Forelimb muscle (tissue), 1 donor: ENCODE measurements at places on chromosomes 2 and 18. TPM values are rescaled to one million over a fixed set of nuclear protein-coding genes. Genes with fewer than 3 reads are reported as not detected.

GRCh38 chr18:79693561-79694205 is 14.1 kb downstream of the CTDP1 start:
- DNase-seq: no peak

DNA sequence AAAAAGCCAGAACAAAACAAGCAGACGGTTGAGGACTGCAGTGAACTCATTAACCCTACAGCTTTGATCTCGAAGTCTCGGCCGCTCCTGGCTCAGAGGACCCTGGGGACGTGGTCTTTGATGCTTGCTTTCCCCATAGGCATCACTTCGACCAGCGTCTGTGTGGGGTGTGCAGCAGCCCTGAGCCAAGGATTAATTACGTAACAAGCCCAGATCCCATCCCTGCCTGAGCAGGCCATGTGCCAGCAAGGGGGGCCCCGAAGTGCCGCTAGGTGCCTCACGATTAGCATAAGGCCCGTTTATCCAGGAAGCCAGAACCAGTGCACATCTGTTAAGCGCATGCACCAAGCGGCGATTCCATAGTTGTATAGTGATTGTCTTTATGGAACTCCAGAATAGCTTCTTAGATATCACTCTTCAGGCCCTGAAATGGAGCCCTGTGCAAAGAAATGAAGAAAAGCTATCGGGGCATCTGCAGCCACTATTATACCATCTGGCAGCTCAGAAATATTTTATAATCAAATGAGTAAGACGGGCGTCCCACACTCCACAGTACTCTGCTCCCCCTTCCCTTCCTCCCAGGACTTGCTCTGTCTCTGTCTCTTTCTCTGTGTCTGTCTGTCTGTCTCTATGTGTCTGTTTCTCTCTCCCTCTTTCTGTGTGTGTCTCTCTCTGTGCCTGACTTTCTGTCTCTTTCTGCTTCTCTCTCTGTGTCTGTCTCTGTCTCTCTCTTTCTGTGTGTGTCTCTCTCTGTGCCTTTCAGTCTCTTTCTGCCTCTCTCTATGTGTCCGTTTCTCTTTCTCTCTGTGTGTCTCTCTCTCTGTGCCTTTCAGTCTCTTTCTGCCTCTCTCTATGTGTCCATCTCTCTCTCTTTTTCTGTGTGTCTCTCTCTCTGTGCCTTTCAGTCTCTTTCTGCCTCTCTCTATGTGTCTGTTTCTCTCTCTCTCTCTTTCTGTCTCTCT is 41.7 kb downstream of the HPCAL1 start:
- no peak for DNase-seq

GRCh38 chr18:51321696-51322095 is 124.2 kb upstream of the MEX3C start:
- DNase-seq: no peak

- no peak for DNase-seq
Measured at GRCh38 chr2:236552212-236552542, 17.4 kb upstream of the ACKR3 start.

DNA sequence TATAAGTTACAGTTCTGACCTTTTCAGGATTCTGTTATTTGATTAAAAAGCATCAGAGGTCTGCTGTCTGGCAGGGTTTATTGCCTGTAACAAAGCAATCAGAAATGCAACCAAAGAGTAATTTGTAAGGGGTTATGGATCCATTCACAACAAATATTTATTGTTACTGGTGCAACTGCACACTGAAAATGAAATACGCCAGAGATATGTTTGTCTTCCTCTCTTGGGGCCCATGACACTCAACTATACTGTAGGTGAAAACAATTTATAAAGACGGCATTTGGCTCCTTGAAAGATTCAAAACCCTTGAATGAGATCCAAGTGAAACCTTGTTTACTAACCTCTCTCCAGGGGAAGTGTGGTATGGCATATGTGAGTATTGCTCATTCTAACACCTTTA is 452.2 kb downstream of the MBD2 start:
- no peak for DNase-seq

DNA sequence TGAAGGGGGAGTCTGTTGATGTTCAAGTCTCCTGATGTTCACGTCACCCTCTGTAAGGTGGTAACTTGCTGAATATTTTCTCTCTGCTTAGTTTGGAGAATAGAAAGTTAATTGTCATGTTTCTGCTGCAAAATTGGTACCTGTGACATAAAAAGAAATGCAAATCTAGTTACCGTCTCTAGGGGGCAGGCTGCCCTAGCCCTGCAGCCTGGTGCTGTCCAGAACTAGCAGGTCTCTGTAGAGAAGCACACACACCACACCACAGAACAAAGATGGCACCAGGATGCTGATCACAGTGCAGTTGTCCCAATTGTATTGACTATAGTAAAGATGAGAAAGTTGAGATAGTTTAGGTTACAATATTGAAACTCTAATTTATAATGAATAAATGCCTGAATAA is 47.0 kb downstream of the SLC9A4 start:
- no peak for DNase-seq

GRCh38 chr2:187003611-187004010 is 154.6 kb upstream of the ZSWIM2 start:
- no peak for DNase-seq

DNA sequence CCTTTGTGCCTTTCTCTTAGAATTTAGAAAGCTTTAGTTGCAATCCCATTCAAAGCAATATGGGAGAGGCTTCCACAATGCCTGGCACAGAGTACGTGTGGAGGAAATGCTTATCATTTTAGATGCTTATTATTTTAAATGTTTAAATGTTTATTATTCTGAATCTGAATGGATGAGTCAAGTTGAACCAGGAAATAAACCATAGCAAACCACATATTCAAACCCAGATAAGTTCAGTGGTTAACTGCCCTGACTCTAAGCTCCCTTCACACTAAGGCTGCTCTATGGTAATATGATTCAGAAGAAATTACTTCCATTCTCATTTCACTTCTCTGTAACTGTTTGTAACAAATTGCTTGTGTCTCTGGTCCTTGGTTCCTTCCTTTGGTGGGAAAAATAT is 5.2 kb upstream of the PPP4R1 start:
- no peak for DNase-seq

Gene STARD6
- not detected for polyA plus RNA-seq

Gene NEMP2
- 4.1 TPM for polyA plus RNA-seq

Gene MAP3K19
- polyA plus RNA-seq: not detected

Gene CTNNA2
- polyA plus RNA-seq: 0.52 TPM

Gene ZNF397
- 32.8 TPM for polyA plus RNA-seq

Gene ZNF516
- 39.4 TPM for polyA plus RNA-seq

Gene PARD6G
- polyA plus RNA-seq: 5.2 TPM

Gene GREB1L
- polyA plus RNA-seq: 10.6 TPM

Gene TMEM163
- 0.86 TPM for polyA plus RNA-seq
